GM23248 (cell line): ENCODE measurements at places on chromosomes 16 and 17. TPM values are rescaled to one million over a fixed set of nuclear protein-coding genes. Genes with fewer than 3 reads are reported as not detected.

The RAB37 gene
- polyA plus RNA-seq, result not detected in 2 replicates

DNA sequence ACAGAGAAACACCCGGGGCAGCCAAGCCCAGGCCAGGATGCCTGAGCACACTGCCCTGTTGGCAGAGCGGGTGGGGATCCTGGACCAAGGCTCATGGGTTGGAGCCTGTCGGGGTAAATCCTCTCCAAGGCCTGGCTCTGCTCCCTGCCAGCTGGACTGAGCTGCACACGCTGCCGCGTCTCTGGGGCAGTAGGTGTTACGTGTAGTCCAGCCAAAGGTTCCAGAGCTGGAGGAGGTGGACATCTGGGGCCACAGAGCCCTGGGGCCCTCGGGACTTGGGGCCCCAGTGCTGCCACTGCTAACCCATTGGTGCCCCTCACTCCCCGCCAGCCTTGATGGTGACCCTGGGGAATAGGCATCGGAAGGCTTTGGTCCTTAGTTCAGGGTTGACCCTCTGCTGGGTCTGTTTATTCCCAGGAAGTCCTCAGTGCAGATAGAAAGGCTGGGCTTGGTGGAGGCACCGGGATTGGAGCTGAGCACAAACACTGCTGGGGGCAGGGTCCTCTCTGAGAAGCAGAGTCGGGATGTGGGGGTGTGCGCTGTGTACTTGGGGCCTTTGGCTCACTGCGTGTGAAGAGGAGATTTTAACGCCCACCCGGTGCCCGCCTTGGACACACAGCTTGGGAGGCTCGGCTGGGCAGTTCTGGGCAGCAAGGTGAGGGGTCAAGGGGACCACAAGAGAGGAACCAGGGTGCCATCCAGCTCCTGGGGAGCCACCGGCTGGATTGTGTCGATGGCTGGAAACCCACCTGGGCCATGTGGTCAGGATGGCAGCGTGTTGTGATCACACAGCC is 16.3 kb upstream of the CBX4 start:
- peaks cover 21% of the 10 kb centered on the region; the same call in 1 of the 2 replicates for H3K27me3 ChIP-seq
- no peaks in the 10 kb centered on the region for H3K4me1 ChIP-seq
- DNase-seq, result no peak
- H3K27ac ChIP-seq, result no peak overlapping the region

The CMTM3 gene
- polyA plus RNA-seq, result 43.9 and 47.0 TPM in 2 replicates

The KRTAP9-4 gene
- polyA plus RNA-seq, result not detected in 2 replicates

The GP1BA gene
- 0.18 TPM in 1 of 2 replicates, not detected in the other for polyA plus RNA-seq

- no peak overlapping the region for H3K4me3 ChIP-seq
- no peak for DNase-seq
- H3K27ac ChIP-seq, result no peak overlapping the region
- no peaks in the 10 kb centered on the region for H3K36me3 ChIP-seq
- no peaks in the 10 kb centered on the region for H3K4me1 ChIP-seq
- H3K27me3 ChIP-seq, result no peaks in the 10 kb centered on the region
Observed at GRCh38 chr16:46648656-46649055, 27.5 kb upstream of the SHCBP1 start.

DNA sequence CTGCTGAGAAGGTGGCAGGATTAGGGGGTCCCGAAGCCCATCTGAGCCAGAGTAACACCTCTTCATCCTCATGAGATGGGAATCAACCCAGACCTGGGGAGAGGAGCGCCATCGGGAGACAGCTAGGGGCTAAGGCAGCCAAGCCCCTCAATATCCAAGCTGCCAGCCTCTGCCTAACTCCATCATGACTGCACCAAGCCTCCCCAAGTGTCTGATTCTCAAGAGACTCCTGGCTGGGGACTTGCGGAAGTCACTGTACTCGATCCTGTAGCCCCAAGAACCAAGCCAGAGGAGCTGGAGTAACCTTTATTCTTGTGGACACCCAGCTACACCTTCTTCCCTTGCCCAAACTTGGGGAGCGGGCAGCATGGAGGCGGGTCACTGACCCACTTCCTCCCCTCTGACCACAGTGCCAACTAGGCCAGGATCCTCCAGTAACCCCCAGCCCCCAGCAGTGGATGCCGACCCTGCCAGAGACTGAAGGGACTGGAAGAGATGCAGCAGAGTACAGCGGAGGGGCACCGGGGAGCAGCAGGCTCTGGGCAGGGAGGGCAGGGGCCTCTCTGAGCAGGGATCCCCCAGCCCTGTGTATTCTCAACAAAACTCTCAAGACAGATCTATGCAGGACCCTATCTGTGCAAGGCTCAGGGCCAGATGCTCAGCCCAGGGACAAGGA is 13.3 kb downstream of the HDAC5 start:
- H3K36me3 ChIP-seq, result no peaks in the 10 kb centered on the region
- peak overlapping the region; percentile 67 for H3K4me3 ChIP-seq
- DNase-seq, result no peak
- peak overlapping the region; percentile 89 for H3K27ac ChIP-seq
- peaks cover 41% of the 10 kb centered on the region for H3K4me1 ChIP-seq

The SLC16A5 gene
- 4.8 and 5.4 TPM in 2 replicates for polyA plus RNA-seq

DNA sequence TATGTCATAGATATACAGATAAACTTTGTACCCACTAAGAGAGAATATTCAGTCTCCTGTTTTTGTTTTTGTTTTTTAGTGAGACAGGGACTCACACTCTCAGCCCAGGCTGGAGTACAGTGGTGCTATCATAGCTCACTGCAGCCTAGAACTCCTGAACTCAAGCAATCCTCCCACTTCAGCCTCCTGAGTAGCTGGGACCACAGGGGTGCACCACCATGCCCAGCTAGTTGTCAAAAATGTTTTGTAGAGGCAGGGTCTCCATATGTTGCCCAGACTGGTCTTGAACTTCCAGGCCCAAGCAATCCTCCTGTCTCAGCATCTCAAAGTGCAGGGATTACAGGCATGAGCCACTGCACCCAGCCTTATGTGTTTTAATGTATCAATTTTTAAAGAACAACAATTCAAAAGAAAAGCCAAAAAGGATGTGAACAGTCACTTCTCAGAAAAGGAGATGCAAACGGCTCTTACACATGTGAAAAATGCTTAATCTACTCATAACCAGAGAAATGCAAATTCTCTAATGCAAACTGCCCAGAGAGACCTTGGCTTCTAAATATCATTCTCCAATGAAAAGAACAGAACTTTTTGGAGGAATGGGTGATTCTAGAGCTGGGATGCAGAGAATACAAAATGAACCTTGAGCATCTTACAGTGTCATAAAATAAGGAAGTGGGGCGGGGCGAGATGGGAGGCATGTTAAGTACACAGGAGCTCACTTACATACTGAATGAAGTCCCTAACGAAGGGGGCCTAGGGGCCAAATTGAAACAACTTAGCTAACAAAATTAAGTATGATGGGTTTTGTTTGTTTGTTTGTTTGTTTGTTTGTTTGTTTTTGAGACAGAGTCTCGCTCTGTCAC is 7.3 kb upstream of the CMTM3 start:
- no peaks in the 10 kb centered on the region for H3K27me3 ChIP-seq
- DNase-seq, result no peak
- no peak overlapping the region for H3K27ac ChIP-seq
- no peak overlapping the region for H3K4me3 ChIP-seq
- no peaks in the 10 kb centered on the region for H3K4me1 ChIP-seq

DNA sequence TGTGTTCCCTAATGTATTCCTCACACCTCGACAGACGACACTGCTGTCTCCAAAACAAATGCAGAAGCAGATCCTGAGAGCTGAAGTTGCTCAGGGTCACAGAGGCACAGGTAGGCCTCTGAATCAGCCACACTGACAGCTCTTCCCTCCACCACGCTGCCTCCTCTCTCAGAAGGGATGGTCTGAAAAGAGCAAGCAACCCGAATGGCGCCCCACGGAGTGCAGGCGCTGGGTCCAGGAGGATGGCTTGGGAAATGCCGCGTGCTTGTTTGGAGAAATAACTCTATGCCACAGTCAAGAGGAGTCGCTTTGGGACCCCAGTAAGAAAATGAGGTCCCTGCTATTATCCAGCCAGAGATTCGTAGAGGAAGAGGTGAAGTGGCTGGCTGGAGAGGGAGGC is 15.9 kb downstream of the CYB561 start:
- H3K36me3 ChIP-seq, result no peaks in the 10 kb centered on the region
- no peak for DNase-seq
- H3K4me3 ChIP-seq, result no peak overlapping the region
- H3K27ac ChIP-seq, result no peak overlapping the region
- no peaks in the 10 kb centered on the region for H3K27me3 ChIP-seq

DNA sequence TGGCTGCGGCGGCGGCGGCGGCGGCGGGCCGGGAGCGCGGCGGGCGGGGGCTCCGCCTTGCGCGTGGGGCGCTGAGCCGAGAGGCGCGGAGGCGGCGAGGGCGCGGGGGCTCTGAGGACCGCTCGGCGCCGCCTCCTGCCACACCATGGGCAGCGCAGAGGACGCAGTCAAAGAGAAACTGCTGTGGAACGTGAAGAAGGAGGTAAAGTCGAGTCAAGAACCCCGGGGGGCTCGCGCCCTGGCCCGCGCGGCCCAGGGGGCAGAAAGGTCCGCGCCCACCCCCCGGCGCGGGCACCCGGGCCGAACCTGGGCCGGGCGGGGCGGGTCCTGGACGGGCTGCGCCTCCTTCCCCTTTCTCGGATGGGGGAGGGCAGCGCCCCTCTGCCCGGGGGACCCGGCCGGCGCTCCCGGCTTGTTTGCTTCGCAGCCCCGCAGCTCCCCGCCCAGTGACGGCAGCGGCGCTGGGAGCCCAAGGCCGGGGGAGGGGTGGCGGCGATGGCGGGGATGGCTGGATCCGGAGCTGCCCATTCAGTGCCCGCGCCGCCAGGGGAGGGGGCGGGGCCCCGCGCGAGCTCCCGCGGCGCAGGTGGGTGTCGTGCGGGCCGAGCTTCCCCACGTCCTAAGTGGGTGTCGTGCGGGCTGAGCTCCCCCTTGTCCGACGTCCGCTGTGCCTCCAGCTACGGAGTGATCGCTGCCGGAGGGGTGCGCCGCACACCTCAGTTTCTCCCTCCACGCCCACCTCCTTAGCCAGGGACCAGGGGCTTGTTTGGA is 428 bp downstream of the SGSM2 start:
- H3K27ac ChIP-seq, result peak overlapping the region; percentile 35; the same call in 1 of the 2 replicates
- peaks cover 7% of the 10 kb centered on the region for H3K4me1 ChIP-seq
- peak; percentile 84 for DNase-seq

- no peak overlapping the region for H3K27ac ChIP-seq
- H3K4me1 ChIP-seq, result peaks cover 15% of the 10 kb centered on the region
- peak; percentile 20 for DNase-seq
- H3K4me3 ChIP-seq, result no peak overlapping the region
Observed at GRCh38 chr17:42340691-42341127, 47.5 kb downstream of the STAT3 start.

DNA sequence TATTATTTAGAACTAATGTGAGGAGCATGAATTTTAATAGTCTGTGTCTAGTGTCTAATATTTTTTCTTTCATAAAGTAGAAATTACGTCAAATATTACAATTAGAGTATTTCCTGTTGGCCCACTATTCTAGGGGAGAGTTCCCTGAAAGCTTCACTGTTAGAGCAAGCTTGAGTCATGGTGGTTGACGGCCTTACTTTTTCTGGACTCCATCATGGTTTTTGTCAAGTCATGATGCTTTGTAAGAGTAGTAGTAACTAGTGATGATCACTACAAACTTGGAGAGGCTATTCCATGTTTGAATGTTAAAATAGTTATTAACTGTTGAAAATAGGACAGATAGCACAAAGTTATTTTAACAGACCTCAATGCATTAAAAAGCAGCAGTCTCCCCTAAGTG is 1.7 kb downstream of the PSMD11 start:
- H3K4me3 ChIP-seq, result peak overlapping the region; percentile 100
- peak overlapping the region; percentile 90 for H3K27ac ChIP-seq
- peak; percentile 50 for DNase-seq
- H3K4me1 ChIP-seq, result peaks cover 21% of the 10 kb centered on the region

The ABHD15 gene
- 2.4 and 2.9 TPM in 2 replicates for polyA plus RNA-seq

The MMP25 gene
- polyA plus RNA-seq, result 0.16 and 0.23 TPM in 2 replicates

DNA sequence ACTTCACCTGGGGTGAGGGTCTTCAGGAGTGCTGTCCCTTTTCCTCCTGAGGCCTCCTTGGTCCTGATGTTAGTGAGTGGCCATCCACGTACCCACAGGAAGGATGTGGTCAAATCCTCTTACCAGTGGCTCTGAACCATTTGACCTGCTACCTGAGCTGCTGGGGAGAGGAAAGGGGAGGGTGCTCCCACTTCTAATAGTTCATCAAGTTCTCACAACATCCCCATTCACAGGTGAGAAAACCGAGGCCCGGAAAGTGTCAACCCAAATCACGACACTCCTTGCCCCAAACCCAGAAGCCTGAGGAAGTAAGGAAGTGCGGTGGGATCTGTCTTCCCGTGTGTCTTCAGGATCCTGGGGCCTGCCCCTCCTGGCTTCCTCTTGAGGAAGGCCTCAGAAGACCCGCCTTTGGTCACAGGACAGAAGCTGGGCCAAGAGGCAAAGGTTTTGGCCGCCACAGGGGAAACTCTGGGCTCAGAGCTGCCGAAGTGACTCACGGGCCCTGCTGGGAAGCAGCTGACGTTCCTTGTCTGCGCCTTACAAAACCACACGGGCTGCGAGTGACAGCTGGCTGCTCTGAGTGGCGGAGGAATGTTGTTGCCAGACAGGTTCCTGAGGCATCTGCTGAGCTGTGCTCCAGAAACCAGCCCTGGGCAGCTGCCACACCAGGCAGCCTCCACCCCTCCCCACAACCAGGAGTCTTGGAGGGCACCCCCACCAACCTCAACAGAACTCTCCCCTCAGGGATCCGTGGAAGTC is 13.9 kb upstream of the KIFC3 start:
- H3K27ac ChIP-seq, result peak overlapping the region; percentile 59
- H3K4me3 ChIP-seq, result no peak overlapping the region
- DNase-seq, result peak; percentile 97
- no peaks in the 10 kb centered on the region for H3K27me3 ChIP-seq
- no peaks in the 10 kb centered on the region for H3K36me3 ChIP-seq

The KCNH4 gene
- not detected in 2 replicates for polyA plus RNA-seq

DNA sequence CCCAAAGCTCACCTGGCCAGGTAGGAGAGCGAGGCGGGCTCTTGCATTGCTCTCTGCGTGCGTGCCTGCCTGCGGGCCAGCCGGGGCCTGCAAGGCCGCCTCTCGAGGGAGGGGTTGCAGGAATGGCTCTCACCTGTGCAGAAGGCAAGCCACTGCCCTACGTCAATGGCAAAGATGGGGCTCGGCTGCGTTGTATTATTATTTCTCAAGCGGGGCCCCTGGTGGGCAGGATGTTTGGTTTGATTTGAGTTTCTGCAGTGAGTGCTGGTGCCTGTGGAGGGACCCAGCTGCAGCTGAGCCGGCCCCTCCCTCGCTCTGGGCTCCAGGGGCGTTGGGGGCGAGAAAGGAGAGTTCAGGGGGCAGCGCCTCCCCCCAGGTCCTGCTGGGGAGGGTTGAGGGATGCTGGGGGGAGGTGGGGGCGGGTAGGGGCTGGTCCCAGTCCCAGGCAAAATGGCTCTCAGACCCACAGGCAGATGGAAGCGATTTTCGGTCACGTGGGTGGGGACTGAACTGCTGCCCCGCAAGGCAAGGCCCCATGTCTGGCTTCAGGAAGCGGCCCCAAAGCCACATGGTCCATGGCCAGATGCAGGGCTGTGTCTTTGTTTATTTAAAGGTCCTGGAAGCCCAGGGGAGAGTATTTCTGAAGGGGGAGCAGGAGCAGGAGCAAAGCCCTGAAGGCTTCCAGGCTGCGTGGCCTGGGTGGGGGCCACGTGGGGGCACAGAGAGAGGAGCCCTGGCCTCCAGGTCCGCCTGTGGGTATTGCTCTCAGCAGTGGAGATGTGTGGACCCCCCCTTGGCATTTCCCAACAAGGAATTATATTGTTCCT is 338.8 kb downstream of the SEC14L1 start:
- H3K4me1 ChIP-seq, result peaks cover 37% of the 10 kb centered on the region
- DNase-seq, result no peak
- no peak overlapping the region for H3K27ac ChIP-seq
- H3K27me3 ChIP-seq, result no peaks in the 10 kb centered on the region
- no peak overlapping the region for H3K4me3 ChIP-seq
- no peaks in the 10 kb centered on the region for H3K36me3 ChIP-seq

The GIT1 gene
- 4.4 and 6.0 TPM in 2 replicates for polyA plus RNA-seq

The CDH1 gene
- polyA plus RNA-seq, result 0.04 TPM in 2 replicates
